ENCODE measurements at places on chromosomes 4 and X.

GRCh38 chr4:139552517-139553307 lies 3.3 kb downstream of the SETD7 start:
- peak overlapping the region; percentile 99 for H3K27ac ChIP-seq
- peaks cover 16% of the 10 kb centered on the region for H3K27me3 ChIP-seq
- H3K36me3 ChIP-seq, result no peaks in the 10 kb centered on the region
- no peak for DNase-seq
- H3K4me3 ChIP-seq, result peak overlapping the region; percentile 99

GRCh38 chrX:10714531-10714930 lies 94.1 kb upstream of the MID1 start:
- no peak for DNase-seq
- H3K4me1 ChIP-seq, result peaks cover 2% of the 10 kb centered on the region
- peaks cover 3% of the 10 kb centered on the region for H3K36me3 ChIP-seq
- no peak overlapping the region for H3K27ac ChIP-seq

GRCh38 chr4:7202411-7202810 lies 10.1 kb downstream of the SORCS2 start:
- no peak overlapping the region for H3K27ac ChIP-seq
- DNase-seq, result no peak
- no peaks in the 10 kb centered on the region for H3K27me3 ChIP-seq
- H3K36me3 ChIP-seq, result no peaks in the 10 kb centered on the region
- no peak overlapping the region for H3K4me3 ChIP-seq
- peaks cover 45% of the 10 kb centered on the region for H3K4me1 ChIP-seq

GRCh38 chr4:16750882-16751642 lies 147.4 kb downstream of the LDB2 start:
- H3K4me1 ChIP-seq, result no peaks in the 10 kb centered on the region
- H3K4me3 ChIP-seq, result no peak overlapping the region
- H3K36me3 ChIP-seq, result peaks cover 4% of the 10 kb centered on the region
- peaks cover 8% of the 10 kb centered on the region for H3K27me3 ChIP-seq
- no peak overlapping the region for H3K27ac ChIP-seq

DNA sequence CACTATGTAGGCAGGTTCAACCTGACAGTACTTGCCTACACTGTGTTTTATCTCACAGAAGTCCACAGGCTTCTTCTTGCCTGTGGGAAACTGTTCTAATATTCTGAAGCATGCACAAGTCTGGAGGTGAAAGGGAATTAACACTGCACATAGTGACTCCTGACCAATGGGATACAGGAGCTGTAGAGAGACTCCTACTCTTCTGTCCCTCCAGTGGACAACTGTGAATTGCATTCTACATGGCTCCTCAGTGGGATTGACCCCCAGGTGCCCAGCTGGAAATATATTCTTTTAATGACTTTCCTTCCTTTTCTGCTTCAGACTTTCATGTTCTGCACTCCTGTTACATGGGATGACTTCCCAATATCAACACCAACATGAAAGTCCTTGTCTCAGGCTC lies 8.2 kb upstream of the YIPF6 start:
- H3K27me3 ChIP-seq, result no peaks in the 10 kb centered on the region
- H3K27ac ChIP-seq, result no peak overlapping the region
- H3K4me3 ChIP-seq, result no peak overlapping the region
- no peak for DNase-seq

- H3K36me3 ChIP-seq, result peaks cover 4% of the 10 kb centered on the region
- H3K4me3 ChIP-seq, result peak overlapping the region; percentile 16
- H3K27me3 ChIP-seq, result no peaks in the 10 kb centered on the region
- peaks cover 11% of the 10 kb centered on the region for H3K4me1 ChIP-seq
- no peak for DNase-seq
These were observed 1.7 kb upstream of the METTL14 start for GRCh38 chr4:118683513-118683912.

DNA sequence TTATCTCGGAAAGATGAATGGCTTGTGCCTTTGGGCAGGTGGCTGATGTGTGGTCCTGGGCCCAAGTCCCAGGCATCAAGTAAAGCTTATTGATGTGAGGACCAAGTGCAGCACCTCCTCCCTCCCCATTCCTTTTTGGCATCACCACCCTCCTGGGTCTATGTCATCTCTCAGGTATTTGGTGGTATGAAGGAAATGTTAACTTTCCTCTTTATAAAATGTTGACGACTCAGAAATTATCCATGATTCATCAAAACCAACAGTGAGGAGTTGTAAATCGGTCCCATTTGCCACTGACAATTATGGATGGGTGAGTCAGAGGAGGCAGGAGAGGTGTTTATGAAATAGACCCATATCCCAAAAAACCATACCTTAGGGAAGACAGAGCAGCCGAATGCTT lies 229.4 kb upstream of the GATB start:
- no peaks in the 10 kb centered on the region for H3K36me3 ChIP-seq
- H3K27me3 ChIP-seq, result peaks cover 25% of the 10 kb centered on the region
- no peak for DNase-seq
- H3K27ac ChIP-seq, result no peak overlapping the region
- peaks cover 17% of the 10 kb centered on the region for H3K4me1 ChIP-seq

DNA sequence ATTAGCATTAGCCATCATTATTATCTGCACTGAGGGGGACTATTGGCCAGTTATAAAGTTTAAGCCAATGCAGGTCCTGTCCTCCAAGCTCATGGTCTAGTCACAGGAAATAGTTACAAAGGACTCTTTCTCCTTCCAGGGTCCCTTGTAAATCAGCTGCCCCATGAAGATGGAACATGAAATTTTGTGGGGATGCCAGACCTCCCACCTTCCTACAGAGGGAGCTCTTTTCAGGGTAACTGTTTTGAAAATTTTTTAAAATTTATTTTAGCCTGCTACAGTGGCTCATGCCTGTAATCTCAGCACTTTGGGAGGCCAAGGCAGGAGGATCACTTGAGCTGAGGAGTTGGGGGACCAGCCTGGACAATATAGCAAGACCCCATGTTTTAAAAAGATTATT lies 124.4 kb upstream of the SLC34A2 start:
- no peak for DNase-seq
- no peak overlapping the region for H3K4me3 ChIP-seq
- H3K27me3 ChIP-seq, result no peaks in the 10 kb centered on the region
- H3K4me1 ChIP-seq, result peaks cover 16% of the 10 kb centered on the region
- H3K36me3 ChIP-seq, result no peaks in the 10 kb centered on the region
- H3K27ac ChIP-seq, result no peak overlapping the region

Measured in type B pancreatic cell (in vitro differentiated cells).